ENCODE measurements at places on chromosomes 3 and 15. TPM values are rescaled to one million over a fixed set of nuclear protein-coding genes. Genes with fewer than 3 reads are reported as not detected.

The GOLGA8M gene
- total RNA-seq, result not detected

The XCR1 gene
- not detected for total RNA-seq

The ASB14 gene
- total RNA-seq, result not detected

The KBTBD13 gene
- total RNA-seq, result not detected

The FBXW12 gene
- total RNA-seq, result not detected

The BCHE gene
- 0.57 TPM for total RNA-seq

The SAMMSON gene
- total RNA-seq, result not detected

The ZNF770 gene
- 36.8 TPM for total RNA-seq

The PAQR5 gene
- 4.8 TPM for total RNA-seq

The CFAP20DC gene
- total RNA-seq, result 2.0 TPM

The LEKR1 gene
- total RNA-seq, result 1.1 TPM

The ABHD17C gene
- 9.0 TPM for total RNA-seq

The PRRT3 gene
- 2.6 TPM for total RNA-seq

The ZNF385D gene
- total RNA-seq, result not detected

The SPATA12 gene
- not detected for total RNA-seq

The TRPM1 gene
- not detected for total RNA-seq

The GMPPB gene
- total RNA-seq, result 63.6 TPM

The CCR8 gene
- not detected for total RNA-seq

The EFCAB12 gene
- total RNA-seq, result under 0.01 TPM

The IQCF5 gene
- not detected for total RNA-seq

The TMEM266 gene
- not detected for total RNA-seq

The HPS3 gene
- total RNA-seq, result 31.3 TPM

The CNTN4 gene
- total RNA-seq, result 2.6 TPM

The MFGE8 gene
- 142 TPM for total RNA-seq

The CYP1A2 gene
- total RNA-seq, result not detected

The COL6A5 gene
- 0.14 TPM for total RNA-seq

The EPHA6 gene
- 0.22 TPM for total RNA-seq

The PLA2G4D gene
- not detected for total RNA-seq

The LXN gene
- 32.6 TPM for total RNA-seq

The EPHB3 gene
- total RNA-seq, result 2.6 TPM

The STRIT1 gene
- total RNA-seq, result not detected

The GREM1 gene
- total RNA-seq, result 264 TPM

The DUOXA2 gene
- not detected for total RNA-seq

The ZNF621 gene
- 23.6 TPM for total RNA-seq

The SLC27A2 gene
- total RNA-seq, result not detected

The GOLGA8G gene
- not detected for total RNA-seq

The SLC28A2 gene
- not detected for total RNA-seq

The ONECUT1 gene
- total RNA-seq, result not detected
